C1 segment of cervical spinal cord (tissue), 14 donors: ENCODE measurements at places on chromosomes 3 and 15.

GRCh38 chr3:128277378-128278069 lies 124.2 kb downstream of the EEFSEC start:
- DNase-seq = no peak

DNA sequence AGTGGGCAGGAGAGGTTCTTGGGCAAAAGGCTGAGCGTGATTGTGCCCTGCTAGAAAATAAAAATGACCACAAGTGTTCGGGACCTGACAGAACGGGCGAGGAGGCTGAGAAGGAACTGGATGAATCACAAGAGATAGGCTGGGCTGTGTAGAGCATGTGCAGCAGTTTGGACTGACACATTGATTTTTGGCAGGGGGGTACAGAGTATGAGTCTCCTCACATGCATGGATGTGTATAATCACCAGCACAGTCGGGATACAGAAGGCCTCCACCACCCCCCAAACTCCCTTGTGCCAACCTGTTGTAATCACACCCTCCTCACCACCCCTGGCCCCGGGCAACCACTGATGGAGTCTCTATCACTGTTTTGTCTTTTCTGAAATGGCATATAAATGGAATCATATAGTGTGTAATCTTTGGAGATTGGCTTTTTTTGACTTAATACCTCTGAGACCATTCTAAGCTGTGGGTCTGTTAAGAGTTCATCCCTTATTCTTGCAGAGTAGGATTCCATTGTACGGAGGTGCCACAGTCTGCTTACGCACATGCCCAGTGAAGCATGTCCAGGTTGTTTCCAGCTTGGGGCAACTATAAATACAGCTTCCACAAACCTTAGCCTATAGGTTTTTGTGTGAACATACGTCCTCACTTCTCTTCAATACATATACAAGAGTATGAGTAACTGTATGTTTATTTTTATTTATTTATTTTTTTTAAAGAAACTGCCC lies 438.8 kb downstream of the FOXP1 start:
- DNase-seq = no peak

DNA sequence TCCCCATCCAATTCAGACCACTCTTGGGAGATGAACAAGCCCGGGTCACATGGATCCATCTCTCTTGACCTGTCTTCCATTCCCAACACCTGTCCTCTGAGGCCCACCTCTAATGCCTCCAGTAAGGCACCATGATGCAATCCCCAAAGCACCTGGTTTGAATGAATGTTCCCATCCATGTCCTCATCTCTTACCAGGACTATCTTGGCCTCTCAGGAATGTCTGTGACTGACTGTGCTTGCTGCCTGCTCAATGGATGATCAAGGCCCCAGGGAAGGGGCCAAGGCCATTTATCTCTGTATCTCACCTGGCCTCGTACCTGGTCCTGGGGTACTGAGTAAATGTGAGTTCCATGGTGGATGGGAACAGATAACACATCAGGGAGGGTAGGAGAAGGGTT lies 49.7 kb downstream of the SLCO2A1 start:
- no peak for DNase-seq

GRCh38 chr3:11953778-11954177 lies 50.4 kb upstream of the SYN2 start:
- peak; percentile 4 for DNase-seq

DNA sequence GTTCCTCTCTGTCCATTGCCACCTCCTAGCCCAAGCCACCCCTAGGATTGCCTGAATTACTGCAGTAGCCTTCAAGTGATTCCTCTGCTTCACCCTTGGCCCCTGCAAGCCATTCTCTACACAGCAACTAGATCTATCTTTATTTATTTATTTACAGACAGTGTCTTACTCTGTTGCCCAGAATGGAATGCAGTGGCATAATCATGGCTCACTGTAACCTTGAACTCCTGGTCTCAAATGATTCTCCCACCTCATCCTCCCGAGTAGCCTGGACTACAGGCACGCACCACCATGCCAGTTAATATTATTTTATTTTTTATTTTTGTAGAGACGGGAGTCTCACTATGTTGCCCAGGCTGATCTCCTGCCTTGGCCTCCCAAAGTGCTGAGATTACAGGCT lies 1.9 kb upstream of the JAGN1 start:
- DNase-seq = no peak

DNA sequence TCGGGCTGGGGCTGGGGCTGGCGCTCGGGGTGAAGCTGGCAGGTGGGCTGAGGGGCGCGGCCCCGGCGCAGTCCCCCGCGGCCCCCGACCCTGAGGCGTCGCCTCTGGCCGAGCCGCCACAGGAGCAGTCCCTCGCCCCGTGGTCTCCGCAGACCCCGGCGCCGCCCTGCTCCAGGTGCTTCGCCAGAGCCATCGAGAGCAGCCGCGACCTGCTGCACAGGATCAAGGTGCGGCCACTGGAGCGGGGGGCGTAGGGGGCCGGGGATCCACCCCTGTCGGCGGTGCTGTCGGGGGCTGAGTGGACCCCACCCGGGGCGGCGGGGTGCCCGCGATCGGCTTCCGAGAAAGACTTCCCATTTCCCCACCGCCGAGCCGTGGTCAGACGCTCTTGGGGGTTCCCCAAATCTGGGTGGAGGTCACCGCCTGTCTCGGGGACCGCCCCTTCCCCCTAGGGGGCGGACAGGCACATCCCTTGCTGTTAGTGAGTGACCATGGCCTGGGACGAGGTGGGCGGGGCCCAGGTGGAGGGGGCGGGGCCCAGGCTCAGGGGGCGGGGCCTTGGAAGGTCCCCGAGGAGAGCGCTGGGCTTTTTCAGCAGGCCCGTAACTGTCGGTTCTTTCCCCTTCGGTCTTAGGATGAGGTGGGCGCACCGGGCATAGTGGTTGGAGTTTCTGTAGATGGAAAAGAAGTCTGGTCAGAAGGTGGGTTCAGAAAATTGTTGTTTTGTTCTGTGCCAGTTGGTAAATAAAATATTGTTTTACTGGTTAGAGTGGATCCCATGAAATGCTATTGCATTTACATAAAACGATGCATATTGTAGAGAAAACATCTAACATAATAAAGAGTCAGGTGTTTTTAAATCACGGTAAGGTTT lies 578 bp downstream of the LACTB start:
- peak; percentile 56 for DNase-seq

DNA sequence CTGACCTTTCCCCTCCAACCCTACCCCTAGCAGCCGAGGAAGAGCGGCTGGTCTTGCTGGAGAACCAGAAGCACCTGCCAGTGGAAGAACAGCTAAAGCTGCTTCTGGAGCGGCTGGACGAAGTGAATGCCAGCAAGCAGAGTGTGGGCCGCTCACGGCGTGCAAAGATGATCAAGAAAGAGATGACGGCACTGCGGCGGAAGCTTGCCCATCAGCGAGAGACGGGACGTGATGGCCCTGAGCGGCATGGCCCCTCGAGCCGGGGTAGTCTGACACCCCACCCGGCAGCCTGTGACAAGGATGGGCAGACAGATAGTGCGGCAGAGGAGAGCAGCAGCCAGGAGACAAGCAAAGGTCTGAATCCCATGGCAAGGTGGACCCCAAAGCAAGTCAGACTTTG lies 6.2 kb upstream of the OGG1 start:
- no peak for DNase-seq

DNA sequence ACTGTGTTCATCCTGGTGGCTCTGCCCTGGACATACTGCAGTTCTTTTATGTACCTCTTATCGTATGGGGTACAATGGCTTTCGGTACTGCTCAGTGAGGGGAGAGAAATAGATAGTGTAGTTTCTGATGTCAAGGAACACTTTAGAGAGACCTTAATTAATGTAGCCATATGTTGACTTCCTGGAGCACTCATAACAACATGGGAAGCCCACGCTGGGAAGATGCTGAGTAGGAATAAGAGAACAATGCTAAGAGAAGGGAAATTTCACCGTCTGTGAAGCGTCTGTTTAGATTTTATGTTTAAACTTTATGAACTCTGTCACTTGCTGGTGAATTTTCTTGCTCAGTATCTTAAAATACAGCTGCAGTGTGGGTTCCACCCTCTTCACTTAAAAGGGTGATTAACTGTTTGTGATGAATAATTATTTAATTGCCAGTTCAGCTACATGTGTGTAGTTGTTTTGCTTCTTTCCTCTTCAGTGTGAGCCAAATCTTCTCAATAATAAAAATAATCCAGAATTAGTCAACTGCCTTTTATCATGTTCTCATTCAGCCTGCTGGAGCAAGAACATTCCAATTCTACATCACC lies 373.1 kb upstream of the TPRG1 start:
- DNase-seq = no peak

DNA sequence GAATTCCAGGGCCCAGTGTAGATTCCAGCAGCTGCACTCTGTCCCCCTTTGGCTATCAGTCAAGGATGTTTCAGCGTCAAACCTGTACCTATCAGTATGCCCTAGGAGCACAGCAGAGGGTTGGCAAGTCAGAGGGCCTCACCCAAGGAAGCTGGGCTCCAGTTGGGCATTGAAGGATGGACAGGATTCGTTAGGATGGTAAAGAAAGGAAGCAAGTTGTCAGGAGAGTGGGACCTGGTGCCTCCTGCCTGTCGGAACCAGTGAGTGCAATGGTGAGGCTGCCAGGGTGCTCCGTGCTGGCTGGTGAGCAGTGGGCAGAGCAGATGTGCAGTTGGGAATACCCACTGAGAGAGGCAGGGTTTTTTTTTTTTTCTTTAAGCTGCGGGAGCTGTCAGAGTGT lies 157.2 kb downstream of the CHDH start:
- no peak for DNase-seq

GRCh38 chr3:39121621-39122020 lies 14.1 kb downstream of the TTC21A start:
- DNase-seq = no peak

- no peak for DNase-seq
These were observed 185.6 kb downstream of the RBMS3 start for GRCh38 chr3:29466442-29466841.

GRCh38 chr3:66140743-66141372 lies 79.9 kb upstream of the SLC25A26 start:
- DNase-seq = no peak

GRCh38 chr3:169448501-169448900 lies 215.0 kb downstream of the MECOM start:
- DNase-seq = no peak

DNA sequence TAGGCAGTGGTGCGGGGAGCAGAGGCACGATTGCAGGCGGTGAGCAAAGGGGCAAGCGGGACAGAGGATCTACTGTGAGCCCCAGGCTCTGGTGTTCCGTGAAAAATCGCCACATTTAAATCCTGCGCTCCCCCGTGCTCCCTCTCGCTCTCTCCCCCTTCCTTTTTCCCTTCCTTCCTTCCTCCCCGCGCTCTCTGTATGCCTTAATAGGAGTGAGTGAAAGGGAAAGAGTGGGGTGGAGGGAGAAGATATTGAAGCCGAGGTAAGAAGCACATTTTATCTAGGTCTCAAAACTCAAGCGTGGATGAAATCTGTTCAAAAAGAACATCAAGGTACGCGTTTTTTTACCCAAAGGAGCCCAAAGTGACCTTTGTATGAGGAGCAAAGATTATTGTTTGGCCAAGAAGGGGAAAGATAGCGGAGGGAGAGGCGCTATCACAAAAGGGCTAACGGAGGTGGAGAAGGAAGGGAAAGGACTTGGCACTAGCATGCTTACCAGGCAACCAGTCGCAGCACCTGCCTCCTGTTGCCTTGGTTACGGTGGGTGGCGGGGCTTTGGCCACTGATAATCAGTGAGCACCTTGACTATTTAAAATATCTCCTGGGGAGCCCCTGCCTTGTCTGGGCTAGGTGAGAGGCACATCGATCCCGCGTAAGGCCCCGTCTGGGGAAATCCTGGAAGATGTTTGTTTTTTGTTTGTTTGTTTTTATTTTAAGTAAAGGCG lies 14.9 kb upstream of the AEN start:
- DNase-seq = no peak

- DNase-seq = no peak
These were observed 207.2 kb upstream of the GBE1 start for GRCh38 chr3:81968658-81969057.

DNA sequence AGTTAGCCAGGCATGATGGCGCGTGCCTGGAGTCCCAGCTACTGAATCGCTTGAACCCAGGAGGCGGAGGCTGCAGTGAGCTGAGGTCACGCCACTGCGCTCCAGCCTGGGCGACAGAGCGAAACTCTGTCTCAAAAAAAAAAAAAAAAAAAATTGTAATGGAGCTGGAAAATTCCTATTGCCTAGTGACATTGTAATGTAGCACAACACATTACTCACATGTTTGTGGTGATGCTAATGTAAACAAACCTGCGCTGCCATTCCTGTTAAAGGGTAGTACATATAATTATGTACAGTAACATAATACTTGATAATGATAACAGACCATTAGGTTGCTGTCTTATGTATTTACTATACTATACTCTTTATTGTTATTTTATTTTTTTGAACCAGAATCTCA lies 39.1 kb downstream of the KNL1 start:
- no peak for DNase-seq

DNA sequence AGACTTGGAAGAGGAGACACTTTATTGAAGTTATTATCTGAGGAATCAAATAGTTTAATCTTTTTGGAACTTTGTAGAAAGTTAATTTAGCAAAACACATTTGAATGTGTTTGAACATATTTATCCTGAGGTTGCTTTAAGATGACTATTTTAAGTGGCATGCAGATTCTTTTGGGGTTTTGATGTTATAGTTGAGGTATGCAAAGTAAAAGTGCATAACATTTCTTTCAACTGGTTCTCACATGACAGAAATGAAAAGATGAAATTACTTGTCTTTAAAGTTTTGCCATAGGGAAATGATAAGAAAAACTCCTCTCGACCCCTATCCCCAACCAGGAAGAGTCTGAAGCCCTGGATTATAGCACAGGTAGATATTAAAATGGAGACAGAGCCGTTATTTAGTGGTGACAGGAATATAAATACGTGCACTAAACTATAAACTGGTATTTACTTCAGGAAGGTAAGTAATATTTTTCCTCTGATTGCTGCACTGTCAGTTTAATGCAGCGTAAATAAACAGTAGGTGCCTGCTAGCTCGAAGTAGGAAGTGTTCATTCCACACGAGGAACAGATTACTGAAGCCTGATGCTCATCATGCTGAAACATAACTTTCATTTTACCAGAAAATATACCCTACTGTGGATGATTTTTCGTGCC lies 15.1 kb upstream of the SATB1 start:
- no peak for DNase-seq

GRCh38 chr3:36891701-36892160 lies 53.1 kb downstream of the TRANK1 start:
- no peak for DNase-seq

DNA sequence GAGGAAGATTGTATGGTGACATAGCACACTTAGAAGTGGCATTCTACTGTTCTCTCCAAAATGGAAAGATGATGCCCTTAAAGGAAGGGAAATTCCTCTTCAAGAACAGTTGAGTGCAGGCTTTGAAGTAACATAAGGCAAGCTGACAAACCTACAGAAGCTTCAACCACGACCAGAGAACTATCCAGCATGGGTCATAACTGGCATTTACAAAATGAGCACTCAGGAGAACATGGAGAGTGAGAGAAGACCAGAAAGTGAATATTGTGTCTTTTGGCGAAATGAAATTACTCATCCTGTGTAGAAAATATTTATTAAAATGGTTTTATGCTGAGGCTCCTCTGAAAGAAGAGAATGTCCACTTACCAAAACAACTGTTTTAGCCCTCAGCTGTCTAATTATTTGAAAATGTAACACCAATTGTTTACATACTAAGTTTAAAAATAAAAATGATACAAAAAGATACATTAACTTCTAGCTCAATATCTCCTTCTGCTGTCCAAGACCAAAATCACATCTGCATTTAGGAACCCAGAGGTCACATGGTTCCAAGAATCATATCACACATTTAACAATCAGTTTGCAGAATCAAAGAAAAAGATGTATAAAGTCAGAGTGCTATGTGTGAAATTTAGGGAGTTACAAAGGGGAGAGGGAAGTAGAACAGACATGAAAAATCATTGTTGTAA lies 216.9 kb downstream of the ATP8B4 start:
- peak; percentile 24 for DNase-seq
